Subcutaneous preadipocyte (primary cell): ENCODE measurements at places on chromosomes 3 and 15. TPM values are rescaled to one million over a fixed set of nuclear protein-coding genes. Genes with fewer than 3 reads are reported as not detected.

CCR1 gene
- total RNA-seq = 0.59 and 3.7 TPM in 2 replicates

ISL2 gene
- 0.20 TPM in 1 of 2 replicates, not detected in the other for total RNA-seq

KCNMB3 gene
- total RNA-seq = 1.8 TPM in 2 replicates

NUDT16 gene
- 14.5 and 20.6 TPM in 2 replicates for total RNA-seq

SUSD5 gene
- 1.1 and 2.9 TPM in 2 replicates for total RNA-seq

SLC9A9 gene
- total RNA-seq = 6.8 and 13.6 TPM in 2 replicates

GOLGA8S gene
- total RNA-seq = not detected in 2 replicates

GPR27 gene
- total RNA-seq = under 0.01 TPM in 2 replicates
